ENCODE measurements at places on chromosomes 5 and 9. TPM values are rescaled to one million over a fixed set of nuclear protein-coding genes. Genes with fewer than 3 reads are reported as not detected.

DNA sequence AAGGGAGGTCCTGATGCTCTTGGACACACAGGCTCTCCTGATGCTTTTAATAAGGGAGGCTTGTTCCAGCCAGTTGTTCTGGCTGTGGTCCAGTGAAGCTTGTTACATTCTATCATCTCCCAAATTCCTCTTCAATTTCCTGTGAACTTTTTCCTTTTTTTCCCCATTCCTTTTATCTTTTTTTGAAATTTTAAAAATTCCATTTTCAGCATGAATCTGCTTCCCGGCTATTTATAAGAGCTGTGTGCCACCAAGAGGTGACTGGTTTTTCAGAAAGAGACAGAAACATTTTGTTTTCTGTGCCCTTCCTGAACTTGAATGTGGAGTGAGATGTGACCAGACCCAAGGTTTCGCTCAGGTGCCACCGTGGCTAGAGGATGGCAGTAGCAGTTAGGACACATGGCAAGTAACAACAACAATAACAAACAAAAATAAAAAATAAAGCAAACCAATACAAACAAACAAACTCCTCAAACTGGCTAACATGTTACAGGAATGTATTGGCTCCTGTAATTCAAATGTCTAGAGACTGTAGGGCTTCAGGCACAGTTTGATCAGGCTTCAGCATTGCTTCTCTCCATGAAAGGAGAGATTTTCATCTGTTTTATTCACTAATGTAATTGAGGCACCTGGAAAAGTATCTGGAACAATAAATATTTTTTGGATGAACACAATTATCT lies 121.1 kb downstream of the BOD1 start:
- H3K27ac ChIP-seq, result no peak overlapping the region
- H3K36me3 ChIP-seq, result no peaks in the 10 kb centered on the region
- no peaks in the 10 kb centered on the region for H3K27me3 ChIP-seq
- DNase-seq, result no peak
- no peaks in the 10 kb centered on the region for H3K4me1 ChIP-seq

GRCh38 chr5:78895616-78896015 lies 89.5 kb downstream of the ARSB start:
- no peak overlapping the region for H3K27ac ChIP-seq
- no peak overlapping the region for H3K4me3 ChIP-seq
- H3K27me3 ChIP-seq, result no peaks in the 10 kb centered on the region
- no peaks in the 10 kb centered on the region for H3K4me1 ChIP-seq
- no peaks in the 10 kb centered on the region for H3K36me3 ChIP-seq
- DNase-seq, result no peak

DNA sequence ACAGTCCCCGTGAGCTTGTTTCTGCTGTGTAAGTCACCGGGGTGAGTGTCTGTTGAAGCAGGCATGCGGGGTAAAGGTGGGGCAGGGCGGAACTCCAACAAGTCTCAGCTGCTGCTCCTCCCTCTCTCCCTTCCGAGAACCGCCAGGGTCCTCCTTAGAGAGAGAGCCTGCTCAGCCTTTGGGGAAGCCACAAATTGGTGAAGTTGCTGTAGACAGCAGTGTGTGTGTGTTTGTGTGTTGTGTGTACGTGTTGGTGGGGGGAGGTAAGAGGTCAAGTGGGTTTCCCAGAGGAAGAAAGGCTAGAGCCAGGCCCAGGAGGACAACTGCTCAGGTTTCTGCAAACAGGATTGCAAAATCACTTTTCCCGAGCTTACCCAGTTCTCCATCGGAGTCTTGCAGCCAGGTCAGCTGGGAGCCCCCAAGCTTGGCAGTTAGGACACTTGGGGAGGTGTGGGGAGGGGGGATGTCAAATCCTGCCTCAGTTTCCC lies 38.9 kb upstream of the DAB2IP start:
- no peaks in the 10 kb centered on the region for H3K36me3 ChIP-seq
- H3K27ac ChIP-seq, result peak overlapping the region; percentile 46
- H3K4me1 ChIP-seq, result peaks cover 7% of the 10 kb centered on the region
- no peaks in the 10 kb centered on the region for H3K27me3 ChIP-seq
- H3K4me3 ChIP-seq, result no peak overlapping the region

DNA sequence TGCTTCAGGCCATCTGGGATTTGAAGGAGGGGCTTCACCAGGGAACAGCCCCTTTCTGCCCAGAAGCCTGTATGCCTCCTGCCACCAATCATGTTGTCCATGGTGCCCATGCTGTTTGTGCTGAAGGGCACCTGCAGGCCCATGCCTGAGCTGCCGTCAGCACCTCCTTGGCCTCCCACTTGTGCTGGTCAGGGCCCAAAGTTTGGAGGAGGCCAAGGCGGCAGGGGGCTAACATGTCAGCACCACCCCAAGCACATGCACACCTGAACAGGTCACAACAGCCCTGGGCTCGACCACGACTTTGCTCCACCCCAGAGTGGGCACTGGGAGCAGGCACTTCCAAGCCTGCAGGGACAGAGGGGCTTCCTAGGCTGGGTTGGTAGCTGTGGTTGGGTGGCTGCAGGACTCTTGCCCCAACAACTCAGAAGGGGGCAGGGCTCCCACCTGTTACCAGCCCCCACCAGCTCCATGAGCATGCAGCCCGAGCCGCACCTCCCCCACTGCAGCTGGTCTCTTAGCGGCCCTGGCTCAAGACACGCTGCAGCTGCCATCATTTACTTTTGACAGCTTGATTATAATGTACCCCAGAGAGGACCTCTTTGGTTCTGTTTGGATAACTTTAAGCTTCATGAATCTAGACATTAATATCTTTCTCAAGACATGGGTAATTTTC lies 19.8 kb upstream of the NFIL3 start:
- H3K27ac ChIP-seq, result no peak overlapping the region
- H3K4me3 ChIP-seq, result no peak overlapping the region
- DNase-seq, result no peak

- no peaks in the 10 kb centered on the region for H3K27me3 ChIP-seq
- no peak overlapping the region for H3K4me3 ChIP-seq
- no peaks in the 10 kb centered on the region for H3K36me3 ChIP-seq
- H3K27ac ChIP-seq, result no peak overlapping the region
Observed at GRCh38 chr5:179181988-179182387, 121.8 kb downstream of the ZNF354C start.

DNA sequence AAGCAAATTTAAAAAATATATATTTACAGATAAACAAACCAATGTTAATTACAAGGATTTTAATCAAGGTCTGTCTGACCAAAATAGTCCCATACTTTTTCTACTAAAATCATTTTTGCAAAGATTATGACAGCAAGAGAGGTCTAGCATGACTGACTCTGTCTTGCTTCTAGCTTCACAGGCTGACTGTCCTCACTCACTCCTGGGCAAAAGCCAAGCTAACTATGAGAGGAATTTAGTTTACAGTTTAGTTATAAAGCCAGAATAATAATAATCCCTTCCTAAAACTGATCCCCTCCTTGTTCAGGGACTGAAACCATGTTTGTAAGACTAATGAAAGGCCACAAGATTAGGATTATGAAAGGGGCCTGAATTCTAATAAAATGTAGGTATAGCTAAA lies 45.5 kb upstream of the HMGCS1 start:
- H3K27ac ChIP-seq, result no peak overlapping the region
- H3K4me3 ChIP-seq, result no peak overlapping the region
- no peaks in the 10 kb centered on the region for H3K4me1 ChIP-seq
- DNase-seq, result no peak

- H3K4me1 ChIP-seq, result no peaks in the 10 kb centered on the region
- H3K4me3 ChIP-seq, result no peak overlapping the region
- no peak for DNase-seq
- H3K27me3 ChIP-seq, result no peaks in the 10 kb centered on the region
- H3K36me3 ChIP-seq, result no peaks in the 10 kb centered on the region
Observed at GRCh38 chr5:169176709-169177694, 123.9 kb downstream of the SLIT3 start.

DNA sequence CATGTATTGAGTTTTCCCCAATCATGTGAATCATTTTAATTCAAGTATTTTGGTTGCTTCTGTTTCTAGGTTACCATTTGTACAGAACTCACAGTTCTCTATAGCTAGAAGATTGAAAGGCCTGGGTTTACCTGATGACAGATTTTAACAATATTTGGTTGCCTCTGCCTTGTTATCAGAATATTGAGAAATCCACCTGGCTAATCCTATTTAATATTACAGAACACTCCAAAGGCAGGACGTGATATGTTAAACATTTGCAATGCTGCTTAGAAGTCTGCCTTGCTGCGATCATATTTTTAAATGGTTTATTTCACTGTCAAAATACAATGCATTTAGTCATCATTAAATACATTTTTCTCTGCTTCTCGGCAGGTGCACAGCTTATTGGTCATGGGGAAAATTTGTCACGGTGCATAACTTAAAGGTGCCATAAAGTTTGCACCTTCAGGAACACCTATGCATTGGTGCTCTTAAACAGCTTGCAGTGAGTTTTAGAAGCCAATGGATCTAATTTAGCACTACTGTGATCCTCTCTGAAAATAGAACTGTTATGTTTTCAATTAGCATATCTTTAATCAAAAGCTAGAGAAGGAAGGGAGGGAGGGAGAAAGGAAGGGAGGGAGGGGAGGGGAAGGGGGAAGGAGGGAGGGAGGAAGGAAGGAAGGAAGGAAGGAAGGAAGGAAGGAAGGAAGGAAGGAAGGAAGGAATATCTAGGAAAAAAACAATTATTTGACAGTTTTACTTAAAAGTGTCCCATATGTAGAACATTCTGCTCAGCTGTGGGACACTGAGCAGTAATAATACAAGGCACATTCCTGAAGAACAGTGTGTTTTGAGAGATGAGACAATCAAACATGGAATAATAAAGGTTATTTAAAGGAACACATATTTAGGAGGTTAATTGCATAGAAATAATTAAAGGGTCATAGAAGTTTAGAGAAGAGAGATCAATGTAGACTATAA lies 15.5 kb upstream of the DAPK1 start:
- H3K4me1 ChIP-seq, result no peaks in the 10 kb centered on the region
- H3K27me3 ChIP-seq, result no peaks in the 10 kb centered on the region
- DNase-seq, result no peak
- no peak overlapping the region for H3K4me3 ChIP-seq

GRCh38 chr9:133780962-133781827 lies 43.0 kb upstream of the SARDH start:
- H3K27ac ChIP-seq, result no peak overlapping the region
- H3K4me1 ChIP-seq, result no peaks in the 10 kb centered on the region
- DNase-seq, result no peak

GRCh38 chr5:60503771-60504170 lies 196.2 kb downstream of the DEPDC1B start:
- no peak for DNase-seq
- no peaks in the 10 kb centered on the region for H3K4me1 ChIP-seq
- no peak overlapping the region for H3K27ac ChIP-seq
- no peaks in the 10 kb centered on the region for H3K27me3 ChIP-seq

DNA sequence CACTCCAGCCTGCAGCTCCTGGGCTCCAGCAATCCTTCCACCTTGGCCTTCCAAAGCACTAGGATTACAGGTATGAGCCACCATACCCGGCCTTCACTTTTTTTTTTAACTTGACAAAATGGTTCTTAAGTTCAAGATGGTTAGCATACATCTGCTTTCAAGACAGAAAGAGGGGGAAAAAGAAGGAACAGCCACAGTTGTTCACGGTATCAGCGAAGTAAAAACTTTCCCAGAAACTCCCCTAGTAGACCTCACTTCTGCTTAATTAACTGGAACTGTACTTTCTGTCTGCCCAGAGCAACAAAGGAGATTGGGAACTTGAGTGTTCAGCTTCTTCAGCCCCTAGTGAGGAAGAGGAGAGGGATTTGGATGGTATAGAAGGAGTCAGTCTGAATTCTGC lies 116.7 kb downstream of the UGCG start:
- H3K4me3 ChIP-seq, result no peak overlapping the region
- H3K36me3 ChIP-seq, result no peaks in the 10 kb centered on the region
- peak overlapping the region; percentile 70 for H3K27ac ChIP-seq
- no peak for DNase-seq
- no peaks in the 10 kb centered on the region for H3K27me3 ChIP-seq

The PDZD2 gene
- total RNA-seq, result 21.4 TPM

The TEX48 gene
- total RNA-seq, result not detected

The SYNPO gene
- total RNA-seq, result 9.7 TPM

The SLC46A2 gene
- not detected for total RNA-seq

The NEUROG1 gene
- total RNA-seq, result not detected

The SHB gene
- total RNA-seq, result 7.3 TPM

The PCDHGA3 gene
- total RNA-seq, result 5.1 TPM

The PCDHA2 gene
- total RNA-seq, result not detected

The ST8SIA4 gene
- total RNA-seq, result 4.8 TPM
